ENCODE measurements at places on chromosomes 7 and 10. TPM values are rescaled to one million over a fixed set of nuclear protein-coding genes. Genes with fewer than 3 reads are reported as not detected.
A peak's percentile ranks its signal among the peaks of the same experiment; 100 is the strongest.

UPK3BL2 gene
- total RNA-seq = 26.9 TPM

C10orf53 gene
- total RNA-seq = not detected

FFAR4 gene
- total RNA-seq = 13.7 TPM

SYNPO2L gene
- total RNA-seq = 0.32 TPM

BICC1 gene
- 11.0 TPM for total RNA-seq

MRC1 gene
- 529 TPM for total RNA-seq

PIP gene
- 12.6 TPM for total RNA-seq

- H3K36me3 ChIP-seq = peaks cover 8% of the 10 kb centered on the region
- H3K4me1 ChIP-seq = peaks cover 5% of the 10 kb centered on the region
- H3K27me3 ChIP-seq = no peaks in the 10 kb centered on the region
- no peak overlapping the region for H3K4me3 ChIP-seq
- no peak overlapping the region for H3K27ac ChIP-seq
Observed at GRCh38 chr10:69494626-69495558, 43.6 kb downstream of the TSPAN15 start.

GRCh38 chr7:155001756-155002410, 1.0 kb downstream of the PAXIP1 start:
- no peak for DNase-seq
- peak overlapping the region; percentile 55 for H3K27ac ChIP-seq
- H3K27me3 ChIP-seq = no peaks in the 10 kb centered on the region
- peak overlapping the region; percentile 98 for H3K4me3 ChIP-seq
- H3K4me1 ChIP-seq = peaks cover 20% of the 10 kb centered on the region

- H3K4me3 ChIP-seq = no peak overlapping the region
- DNase-seq = no peak
- no peaks in the 10 kb centered on the region for H3K4me1 ChIP-seq
- H3K36me3 ChIP-seq = peaks cover 26% of the 10 kb centered on the region
- H3K27me3 ChIP-seq = no peaks in the 10 kb centered on the region
Observed at GRCh38 chr10:7202793-7203355, 208.0 kb downstream of the SFMBT2 start.

- H3K4me1 ChIP-seq = peaks cover 24% of the 10 kb centered on the region
- no peak overlapping the region for H3K4me3 ChIP-seq
- no peaks in the 10 kb centered on the region for H3K27me3 ChIP-seq
- DNase-seq = peak; percentile 59
Observed at GRCh38 chr10:114064151-114065048, 20.7 kb downstream of the ADRB1 start.

DNA sequence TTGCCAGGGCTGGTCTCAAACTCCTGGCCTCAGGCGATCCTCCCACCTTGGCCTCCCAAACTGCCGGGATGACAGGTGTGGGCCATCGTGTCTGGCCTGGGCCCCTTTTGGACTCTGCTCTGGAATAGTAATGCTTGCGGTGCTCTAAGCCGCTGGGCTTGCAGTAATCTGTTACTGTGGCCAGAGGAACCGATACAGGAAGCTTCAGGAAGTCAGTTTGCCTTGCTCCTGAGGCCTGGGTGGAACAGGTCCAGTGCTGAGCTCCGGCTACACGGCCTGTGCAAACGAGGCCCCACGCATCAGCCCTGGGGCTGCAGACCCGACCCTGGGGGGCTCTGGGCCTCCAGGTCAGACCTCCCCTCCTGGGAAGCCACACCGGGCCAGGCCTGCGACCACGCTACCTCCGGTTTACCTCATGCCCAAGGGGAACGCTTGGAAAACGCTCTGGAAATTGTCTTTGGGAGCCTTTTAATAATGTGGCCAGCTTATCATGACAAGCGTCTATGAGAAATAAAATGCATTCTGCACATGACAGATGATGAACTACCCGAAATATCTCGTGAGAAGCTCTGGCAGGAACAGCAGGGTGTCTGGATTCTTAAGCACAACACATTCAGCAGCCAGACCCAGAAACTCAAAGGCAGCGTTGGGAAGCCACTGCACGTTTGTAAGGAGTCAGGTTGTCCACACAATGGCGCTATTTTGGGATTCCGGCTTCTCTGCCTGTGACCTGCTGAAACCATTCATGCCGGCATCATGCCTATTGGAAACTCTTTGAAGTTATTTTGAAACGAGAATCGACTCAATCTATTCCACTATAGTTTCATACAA, 10.1 kb upstream of the ADAP1 start:
- H3K27me3 ChIP-seq = no peaks in the 10 kb centered on the region
- peak overlapping the region; percentile 26 for H3K27ac ChIP-seq
- peak overlapping the region; percentile 20 for H3K4me3 ChIP-seq
- H3K4me1 ChIP-seq = peaks cover 47% of the 10 kb centered on the region

DNA sequence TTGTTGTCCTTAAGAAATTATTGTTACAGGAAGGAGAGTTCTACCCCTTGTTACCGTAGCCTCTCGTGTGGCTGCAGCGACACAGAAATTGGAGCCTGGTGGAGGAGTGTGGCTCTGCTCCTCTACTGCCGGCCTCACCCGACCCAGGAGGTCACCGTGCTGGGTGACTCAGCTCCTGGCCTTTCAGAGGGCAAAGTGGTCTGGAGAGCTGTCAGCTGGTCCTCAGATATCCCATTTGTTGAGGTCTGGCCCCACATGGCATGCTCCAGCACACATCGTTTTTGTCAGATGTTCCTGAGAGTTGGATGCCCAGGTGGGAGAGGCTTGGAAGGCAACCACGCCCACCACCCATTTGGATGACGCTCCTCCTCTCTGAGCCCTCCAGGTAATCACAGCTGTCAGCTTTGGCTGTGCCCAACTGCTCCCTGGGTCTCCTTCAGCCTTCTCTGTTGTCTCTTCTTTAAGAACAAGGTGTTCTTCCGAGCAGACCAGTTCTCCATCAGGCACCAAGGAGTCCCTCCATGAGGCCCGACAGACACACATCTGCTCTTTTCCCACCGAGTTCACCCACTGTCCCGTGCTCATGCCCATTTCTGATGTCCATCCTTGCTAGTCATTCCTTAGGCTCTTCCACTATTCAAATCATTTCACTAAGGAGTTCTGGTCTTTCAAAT, 80.3 kb downstream of the RAMP3 start:
- no peak overlapping the region for H3K27ac ChIP-seq
- H3K36me3 ChIP-seq = no peaks in the 10 kb centered on the region
- no peaks in the 10 kb centered on the region for H3K27me3 ChIP-seq
- H3K4me1 ChIP-seq = peaks cover 12% of the 10 kb centered on the region

- H3K4me3 ChIP-seq = no peak overlapping the region
- H3K27me3 ChIP-seq = no peaks in the 10 kb centered on the region
- H3K27ac ChIP-seq = no peak overlapping the region
- H3K36me3 ChIP-seq = no peaks in the 10 kb centered on the region
- no peak for DNase-seq
- no peaks in the 10 kb centered on the region for H3K4me1 ChIP-seq
Observed at GRCh38 chr7:23654508-23654907, 25.5 kb upstream of the FAM221A start.

GRCh38 chr10:129042776-129043595, 424.1 kb upstream of the MGMT start:
- H3K4me1 ChIP-seq = no peaks in the 10 kb centered on the region
- H3K27me3 ChIP-seq = peaks cover 9% of the 10 kb centered on the region
- H3K27ac ChIP-seq = no peak overlapping the region
- H3K4me3 ChIP-seq = no peak overlapping the region

DNA sequence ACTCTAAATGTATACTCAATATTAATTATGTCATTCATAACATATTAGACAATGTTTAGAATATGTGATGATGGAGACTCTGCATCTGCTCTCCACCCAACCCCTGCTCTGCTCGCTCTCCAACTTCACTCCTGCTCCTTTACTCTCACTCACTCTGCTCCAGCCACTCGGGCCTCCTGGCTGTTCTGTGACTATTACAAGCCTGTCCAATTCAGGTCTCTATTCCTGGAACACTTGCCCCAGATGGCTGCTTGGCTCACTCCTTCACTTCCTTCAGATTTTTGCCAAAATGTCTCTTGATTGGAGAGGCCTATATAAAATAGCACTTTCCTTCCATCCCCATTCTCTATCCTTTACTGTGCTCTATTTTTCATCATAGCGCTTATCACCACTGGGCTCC, 84.8 kb downstream of the HBP1 start:
- no peaks in the 10 kb centered on the region for H3K27me3 ChIP-seq
- no peak overlapping the region for H3K4me3 ChIP-seq
- no peak for DNase-seq
- H3K4me1 ChIP-seq = no peaks in the 10 kb centered on the region

- DNase-seq = peak; percentile 44
- no peaks in the 10 kb centered on the region for H3K36me3 ChIP-seq
- no peak overlapping the region for H3K27ac ChIP-seq
- H3K27me3 ChIP-seq = no peaks in the 10 kb centered on the region
- no peak overlapping the region for H3K4me3 ChIP-seq
Observed at GRCh38 chr7:4800926-4801838, 25.8 kb downstream of the AP5Z1 start.

DNA sequence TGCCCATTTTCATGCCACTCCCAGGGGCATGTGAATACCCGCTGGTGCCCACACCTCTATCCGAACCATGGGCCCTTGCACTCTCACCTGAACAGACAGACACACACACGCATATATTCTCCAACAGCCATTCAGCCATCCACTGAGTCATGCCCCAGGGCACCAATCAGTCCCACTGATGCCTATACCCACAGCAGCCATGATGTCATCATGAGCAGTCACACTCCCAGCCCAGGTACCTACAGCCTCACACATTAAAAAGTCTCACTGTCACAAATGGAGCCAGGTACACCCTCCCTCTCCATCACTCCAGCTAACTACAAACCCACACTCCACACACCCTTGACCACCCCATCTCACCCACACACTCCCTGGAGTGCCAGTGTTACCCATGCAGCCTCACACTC, 12.2 kb downstream of the VSIR start:
- H3K27ac ChIP-seq = peak overlapping the region; percentile 31
- H3K27me3 ChIP-seq = no peaks in the 10 kb centered on the region
- peaks cover 88% of the 10 kb centered on the region for H3K4me1 ChIP-seq
- H3K36me3 ChIP-seq = peaks cover 68% of the 10 kb centered on the region
- no peak for DNase-seq
- H3K4me3 ChIP-seq = no peak overlapping the region
